ENCODE measurements at places on chromosomes 13 and 19.
A peak's percentile ranks its signal among the peaks of the same experiment; 100 is the strongest.

GRCh38 chr13:23203516-23203915 lies 22.7 kb downstream of the SGCG start:
- DNase-seq: no peak

DNA sequence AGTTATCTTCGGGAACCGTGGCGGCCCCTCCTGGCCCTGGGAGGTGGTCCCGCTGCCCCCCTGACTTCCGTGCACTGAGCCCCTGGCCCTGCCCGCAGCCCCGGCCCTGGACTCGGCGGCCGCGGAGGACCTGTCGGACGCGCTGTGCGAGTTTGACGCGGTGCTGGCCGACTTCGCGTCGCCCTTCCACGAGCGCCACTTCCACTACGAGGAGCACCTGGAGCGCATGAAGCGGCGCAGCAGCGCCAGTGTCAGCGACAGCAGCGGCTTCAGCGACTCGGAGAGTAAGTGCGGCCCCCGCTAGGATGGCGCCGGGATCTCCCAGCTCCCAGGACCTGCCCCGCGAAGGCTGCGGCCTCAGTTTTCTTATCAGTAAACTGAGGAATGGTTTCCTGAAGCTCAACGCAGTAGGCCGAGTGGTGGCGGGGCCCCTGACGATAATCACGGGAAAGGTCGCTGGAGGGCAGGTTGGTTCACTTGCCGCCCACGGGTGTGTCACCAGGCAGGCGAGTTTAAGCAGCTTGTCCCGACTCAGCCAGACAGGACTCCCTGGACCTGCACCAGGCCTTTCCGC lies 924 bp downstream of the RGCC start:
- DNase-seq: peak; percentile 36

DNA sequence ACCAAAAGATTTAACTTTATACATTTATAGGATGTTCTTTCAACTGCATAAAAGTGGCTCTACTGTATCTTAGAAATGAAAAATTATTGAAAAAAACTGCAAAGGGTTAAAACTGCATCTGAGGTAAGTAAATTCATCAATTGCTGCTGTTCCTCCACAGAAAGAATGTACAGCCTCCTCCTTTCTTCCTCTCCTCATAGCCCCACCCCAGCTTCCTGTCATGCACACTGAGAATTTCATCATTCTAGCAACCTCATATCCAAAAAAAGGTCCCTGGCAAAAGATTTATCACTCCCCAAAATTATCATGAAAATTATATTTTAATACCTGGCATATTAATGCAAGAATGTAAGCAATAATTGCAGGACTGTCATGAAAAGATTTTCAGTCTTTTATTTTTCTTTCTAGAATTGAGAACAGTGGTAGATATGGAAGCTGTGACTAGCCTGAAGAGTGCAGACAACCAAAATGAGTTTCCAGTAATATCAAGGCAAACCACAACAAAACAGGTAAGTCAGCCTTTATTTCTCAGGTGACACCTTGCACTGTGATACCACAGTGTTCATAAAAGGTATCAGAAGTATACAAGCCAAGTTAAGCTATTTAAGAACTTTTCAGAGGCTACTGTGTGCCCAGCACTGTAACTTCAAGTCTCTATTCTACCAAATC lies 110.8 kb downstream of the SUCLA2 start:
- DNase-seq: no peak

DNA sequence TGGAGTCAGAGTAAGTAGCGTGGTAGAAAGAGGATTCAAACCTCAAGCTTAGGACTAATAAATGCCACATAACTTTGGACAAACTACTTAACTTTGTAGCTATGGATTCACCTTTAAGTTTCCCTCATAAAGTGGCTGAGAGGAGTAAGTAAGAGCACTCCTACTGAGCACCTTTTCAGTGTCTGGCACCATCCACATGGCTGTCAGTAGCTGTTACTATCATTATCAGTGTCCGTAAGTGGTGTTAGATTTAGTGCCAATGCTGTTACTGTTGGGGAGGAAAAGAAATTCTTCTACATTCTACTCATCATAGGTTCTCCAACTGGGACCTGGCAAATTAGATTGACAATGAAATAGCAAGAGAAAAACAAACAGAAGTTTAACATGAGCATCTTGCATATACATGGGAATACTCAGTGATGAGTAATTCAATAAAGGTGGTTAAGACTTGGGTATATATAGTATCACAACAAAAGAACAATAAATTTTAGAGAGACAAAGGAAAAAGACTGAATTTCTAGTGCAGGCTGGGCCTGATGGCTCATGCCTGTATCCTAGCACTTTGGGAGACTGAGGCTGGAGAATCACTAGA lies 165.6 kb upstream of the NBEA start:
- DNase-seq: no peak

DNA sequence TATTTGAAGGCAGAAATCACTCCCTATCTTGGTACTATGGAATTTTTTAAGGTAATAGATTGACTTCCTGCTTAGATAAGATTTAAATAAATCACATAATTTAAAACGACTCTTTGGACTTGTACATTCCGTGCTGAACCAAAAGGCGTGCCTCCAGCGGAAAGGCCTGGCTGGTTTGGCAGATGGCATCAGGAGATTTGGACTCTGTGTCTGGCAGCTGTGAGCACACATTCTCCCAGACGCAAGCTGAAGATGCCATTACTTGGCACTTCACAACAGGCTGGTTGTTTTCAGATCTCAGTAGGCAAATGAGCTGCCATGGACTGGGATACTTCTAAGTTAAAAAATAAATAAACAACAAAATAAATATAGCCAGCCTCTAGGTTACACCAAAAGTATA lies 104.5 kb upstream of the SLC15A1 start:
- DNase-seq: no peak

GRCh38 chr13:20843166-20843565 lies 59.4 kb downstream of the XPO4 start:
- no peak for DNase-seq

DNA sequence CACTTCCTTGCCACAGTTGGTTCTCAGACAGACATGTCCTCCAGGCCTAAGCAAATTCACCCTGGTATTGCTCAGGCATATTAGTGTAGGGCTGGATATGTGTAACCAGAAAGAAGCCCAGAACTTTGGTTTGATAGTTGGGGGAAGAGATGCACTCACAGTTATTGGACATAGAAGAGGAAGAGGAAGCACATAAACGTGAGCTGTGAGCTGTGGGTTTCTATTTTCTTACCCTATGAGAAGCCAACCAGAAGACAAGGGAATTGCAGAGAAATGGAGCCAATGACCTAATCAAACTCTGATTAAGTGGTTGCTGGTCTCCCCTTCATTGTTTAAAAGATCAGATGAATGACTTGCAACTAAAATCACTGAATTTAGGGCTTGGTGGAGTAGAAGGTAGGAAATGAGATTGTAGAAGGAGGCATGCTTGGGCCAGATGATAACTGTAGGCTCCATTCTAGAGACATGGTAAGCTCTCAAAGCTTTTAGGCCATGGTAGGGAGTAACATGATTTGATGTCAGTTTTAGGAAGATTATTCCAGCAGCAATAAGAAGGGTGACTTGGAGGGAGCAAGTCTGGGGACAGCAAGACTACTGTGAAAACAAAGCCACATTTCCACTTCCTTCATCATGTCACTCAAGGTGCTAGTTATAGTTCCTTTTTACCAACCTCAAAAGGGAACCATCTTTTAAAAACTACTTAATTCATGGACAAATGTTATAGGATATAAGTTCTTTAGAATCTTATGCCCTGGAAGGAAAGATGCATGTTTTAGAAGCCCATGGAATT lies 24.1 kb upstream of the WDFY2 start:
- DNase-seq: no peak

GRCh38 chr19:29841559-29842367 lies 30.0 kb downstream of the CCNE1 start:
- DNase-seq: no peak

DNA sequence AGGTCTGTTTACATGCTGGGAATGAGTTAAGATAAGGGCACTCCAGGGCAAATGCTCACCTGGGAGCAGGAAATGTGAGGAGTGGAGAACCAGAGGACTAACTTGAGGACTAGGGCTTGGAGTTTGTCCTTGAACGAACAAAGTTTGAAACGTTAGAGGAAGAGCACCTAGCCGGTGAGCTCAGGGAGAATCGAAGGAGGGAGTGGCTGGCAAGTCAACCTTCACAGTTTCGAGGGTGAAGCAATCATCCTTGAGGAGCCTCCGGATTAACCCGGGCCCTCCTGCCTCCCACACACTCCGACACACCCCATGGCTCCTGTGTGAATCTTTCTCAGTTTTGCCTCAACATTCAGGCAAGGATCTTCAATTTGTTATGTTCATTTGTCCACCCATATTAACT lies 58.6 kb downstream of the LMO7 start:
- DNase-seq: no peak

GRCh38 chr19:34580055-34580336 lies 97.0 kb downstream of the SCGB2B2 start:
- no peak for DNase-seq

DNA sequence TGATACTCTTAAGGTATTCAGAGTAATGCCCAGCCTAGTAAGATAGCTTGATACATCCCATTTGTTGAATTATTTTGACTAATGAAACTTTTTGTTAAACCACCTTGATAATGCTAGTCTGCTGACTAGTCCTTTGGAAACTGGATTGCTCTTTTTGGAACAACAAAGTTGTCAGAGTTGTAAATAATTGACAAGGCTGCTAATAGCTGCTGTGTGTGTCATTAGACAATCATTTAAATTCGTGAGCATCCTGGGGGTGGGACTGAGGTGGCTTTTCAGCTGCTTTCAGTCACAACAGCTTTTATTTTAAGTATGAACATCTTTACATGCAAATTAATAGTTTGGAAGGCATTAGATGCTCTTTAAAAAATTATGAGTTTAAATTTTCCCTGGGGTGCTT lies 153.5 kb downstream of the HS6ST3 start:
- no peak for DNase-seq

DNA sequence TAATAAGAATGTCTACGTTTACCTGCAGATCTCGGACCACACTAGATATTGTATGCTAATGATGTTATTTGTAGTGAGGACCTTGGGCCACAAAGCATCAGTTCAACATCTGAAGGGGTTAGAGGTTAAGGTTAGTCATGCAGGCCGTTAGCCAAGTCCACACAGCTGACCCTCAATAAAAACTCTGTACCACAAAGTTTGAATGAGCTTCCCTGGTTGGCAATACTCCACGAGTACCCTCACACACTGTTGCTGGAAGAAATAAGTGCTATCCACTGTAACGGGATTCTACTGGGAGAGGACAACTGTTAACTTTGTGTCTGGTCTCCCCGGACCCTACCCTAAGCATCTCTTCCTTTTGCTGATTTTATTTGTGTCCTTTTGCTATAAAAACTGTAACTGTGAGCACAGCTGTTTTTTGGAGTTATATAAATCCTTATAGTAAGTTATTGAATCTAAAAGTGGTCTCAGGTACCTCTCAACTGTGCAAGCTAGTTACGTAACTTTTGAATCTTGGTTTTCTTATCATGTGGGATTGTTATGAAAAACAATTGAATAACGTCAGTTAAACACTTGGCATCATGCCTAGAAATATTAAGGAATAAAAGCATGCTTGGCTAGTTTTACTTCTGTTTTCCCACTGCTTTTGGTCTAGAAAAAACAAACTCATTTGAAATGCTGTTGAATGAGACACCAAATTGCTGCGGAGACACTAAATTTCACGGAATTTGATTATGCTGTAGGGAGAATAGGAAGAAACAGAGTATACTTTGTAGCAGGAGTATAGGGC lies 181.5 kb downstream of the DNAJC3 start:
- DNase-seq: no peak

GRCh38 chr13:109913936-109914510 lies 127.6 kb upstream of the IRS2 start:
- DNase-seq: no peak

GRCh38 chr19:51439021-51439465 lies 19.2 kb downstream of the SIGLEC8 start:
- no peak for DNase-seq

DNA sequence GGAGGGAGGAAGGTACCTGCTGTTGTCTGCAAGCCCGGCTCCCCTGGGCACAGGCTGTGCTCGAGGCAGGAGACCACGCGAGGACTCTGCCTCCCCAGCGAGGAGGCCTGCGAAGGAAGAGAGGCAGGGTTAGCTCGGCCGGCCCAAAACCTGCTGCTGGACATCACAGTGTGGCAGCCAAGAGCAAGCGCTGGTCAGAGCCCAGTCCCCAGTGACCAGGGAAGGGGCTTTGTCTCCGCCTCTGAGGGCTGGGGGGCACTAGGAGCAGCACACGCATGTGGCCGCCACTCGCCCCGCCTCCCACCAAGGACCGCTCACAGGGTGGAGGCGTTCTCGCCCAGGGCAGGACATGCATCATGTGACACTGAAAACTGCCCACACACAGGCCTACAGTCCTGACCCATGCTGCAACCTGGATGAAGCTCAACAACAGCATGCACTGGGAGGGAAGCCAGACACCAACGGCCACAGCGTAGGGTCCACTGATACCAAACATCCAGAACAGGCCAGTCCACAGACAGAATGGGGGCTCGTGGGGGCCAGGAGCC lies 8.5 kb downstream of the MIER2 start:
- DNase-seq: no peak

- DNase-seq: no peak
Measured at GRCh38 chr13:75486146-75487062, 4.4 kb upstream of the TBC1D4 start.

DNA sequence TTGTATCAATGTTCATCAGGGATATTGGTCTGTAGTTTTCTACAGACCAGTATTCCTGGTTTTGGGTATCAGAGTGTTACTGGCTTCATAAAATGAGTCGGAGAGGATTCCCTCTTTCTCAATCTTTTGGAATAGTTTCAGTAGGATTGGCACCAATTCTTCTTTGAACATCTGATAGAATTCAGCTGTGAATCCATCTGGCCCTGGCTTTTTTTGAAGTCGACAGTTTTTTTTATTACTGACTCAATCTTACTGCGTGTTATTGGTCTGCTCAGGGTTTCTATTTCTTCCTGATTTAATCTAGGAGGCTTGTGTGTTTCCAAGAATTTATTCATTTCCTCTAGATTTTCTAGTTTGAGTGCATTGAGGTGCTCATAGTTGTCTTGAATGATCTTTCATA lies 11.4 kb downstream of the TEX26 start:
- DNase-seq: no peak

GRCh38 chr13:87827479-87827878 lies 156.3 kb downstream of the SLITRK5 start:
- no peak for DNase-seq

All from CD4-positive, alpha-beta T cell (primary cell).